Osteoblast (primary cell): ENCODE measurements at places on chromosomes 3 and 15.
A peak's percentile ranks its signal among the peaks of the same experiment; 100 is the strongest.

DNA sequence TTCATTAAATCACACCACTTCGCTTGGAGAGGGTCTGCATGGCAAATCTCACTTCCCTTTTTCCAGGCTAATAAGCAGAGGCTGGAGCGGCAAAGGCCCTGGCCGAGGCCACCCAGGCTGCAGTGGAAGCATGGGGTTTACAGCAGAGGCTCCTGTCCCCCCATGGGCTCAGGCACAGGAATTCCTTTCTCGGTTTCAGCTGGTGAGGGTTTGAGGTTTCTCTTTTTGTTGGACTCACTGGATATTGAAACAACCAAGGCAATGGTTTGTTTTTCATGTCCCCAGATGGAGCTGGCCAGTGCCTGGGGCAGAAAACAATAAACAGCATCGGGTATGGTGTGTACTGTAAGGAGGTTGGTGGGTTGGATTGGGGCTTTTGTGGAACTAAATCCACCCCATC is 175.6 kb upstream of the RASGRP1 start:
- no peak for DNase-seq

DNA sequence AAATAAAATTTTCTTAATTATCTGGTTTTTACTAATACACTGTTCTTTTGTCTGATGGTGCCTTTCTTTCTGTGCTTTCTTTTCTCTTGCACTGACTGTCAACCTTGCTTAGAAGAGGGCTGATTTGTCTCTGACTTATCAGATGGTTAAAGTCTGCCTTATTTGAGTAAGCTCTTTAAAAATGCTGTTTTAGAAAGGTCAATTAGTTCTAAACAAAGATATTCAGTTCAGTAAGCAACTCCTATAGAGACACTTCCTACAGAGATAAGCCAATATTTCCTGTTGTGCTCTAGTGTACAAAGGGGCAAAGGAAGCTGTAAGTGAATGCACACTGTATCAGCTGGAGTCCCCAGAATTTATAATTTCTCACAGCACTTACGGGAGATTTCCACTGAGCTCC is 153.4 kb upstream of the TSPAN3 start:
- no peak for DNase-seq

GRCh38 chr3:150975992-150976368 is 3.5 kb upstream of the CLRN1 start:
- no peak for DNase-seq

- no peak for DNase-seq
These were observed 96.4 kb upstream of the WNT5A start for GRCh38 chr3:55583475-55583874.

DNA sequence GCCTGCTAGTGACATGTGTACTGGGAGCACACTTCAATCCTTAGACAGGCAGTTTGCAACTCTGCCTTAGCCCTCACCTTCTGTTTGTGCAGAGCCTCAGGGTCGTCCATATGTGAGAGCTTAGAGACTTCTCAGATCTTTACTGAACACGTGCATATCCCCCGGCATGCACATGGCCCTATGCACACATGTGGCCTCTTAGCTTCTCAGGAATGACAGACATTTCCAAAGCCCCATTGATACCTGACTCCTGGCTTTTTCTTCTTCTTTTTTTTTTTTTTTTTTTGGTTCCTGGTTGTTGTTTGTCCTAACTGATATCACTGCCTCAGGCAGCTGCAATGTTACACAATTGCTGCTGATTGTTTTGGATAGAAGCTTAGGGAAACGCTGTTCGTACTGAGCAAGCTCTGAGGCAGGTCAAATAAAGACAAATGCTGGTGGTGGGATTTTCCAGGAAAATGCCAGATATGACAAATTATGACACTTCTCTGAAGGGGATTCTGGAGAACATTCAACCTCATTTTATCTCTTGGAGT is 107.2 kb upstream of the RGMA start:
- no peak for DNase-seq

DNA sequence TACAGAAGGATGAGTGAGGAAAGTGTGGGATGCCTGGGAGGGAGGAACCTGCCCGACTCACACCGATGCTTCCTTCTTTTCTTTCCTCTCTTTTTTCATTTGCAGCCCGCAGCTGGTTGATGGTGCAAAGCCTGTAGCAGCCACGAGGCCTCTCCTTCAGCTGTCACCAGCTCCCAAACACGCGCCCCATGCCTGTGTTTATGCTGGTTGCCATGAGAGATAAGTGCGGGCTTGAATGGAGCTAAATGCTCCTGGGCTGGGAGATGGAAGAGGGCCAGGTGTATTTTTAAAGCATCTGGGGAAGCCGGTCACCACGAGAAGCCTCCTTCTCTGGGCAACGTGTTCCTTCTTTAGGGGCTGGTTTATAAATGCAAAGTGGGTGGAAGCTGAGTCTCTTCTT is 9.3 kb downstream of the COLQ start:
- DNase-seq, result no peak

DNA sequence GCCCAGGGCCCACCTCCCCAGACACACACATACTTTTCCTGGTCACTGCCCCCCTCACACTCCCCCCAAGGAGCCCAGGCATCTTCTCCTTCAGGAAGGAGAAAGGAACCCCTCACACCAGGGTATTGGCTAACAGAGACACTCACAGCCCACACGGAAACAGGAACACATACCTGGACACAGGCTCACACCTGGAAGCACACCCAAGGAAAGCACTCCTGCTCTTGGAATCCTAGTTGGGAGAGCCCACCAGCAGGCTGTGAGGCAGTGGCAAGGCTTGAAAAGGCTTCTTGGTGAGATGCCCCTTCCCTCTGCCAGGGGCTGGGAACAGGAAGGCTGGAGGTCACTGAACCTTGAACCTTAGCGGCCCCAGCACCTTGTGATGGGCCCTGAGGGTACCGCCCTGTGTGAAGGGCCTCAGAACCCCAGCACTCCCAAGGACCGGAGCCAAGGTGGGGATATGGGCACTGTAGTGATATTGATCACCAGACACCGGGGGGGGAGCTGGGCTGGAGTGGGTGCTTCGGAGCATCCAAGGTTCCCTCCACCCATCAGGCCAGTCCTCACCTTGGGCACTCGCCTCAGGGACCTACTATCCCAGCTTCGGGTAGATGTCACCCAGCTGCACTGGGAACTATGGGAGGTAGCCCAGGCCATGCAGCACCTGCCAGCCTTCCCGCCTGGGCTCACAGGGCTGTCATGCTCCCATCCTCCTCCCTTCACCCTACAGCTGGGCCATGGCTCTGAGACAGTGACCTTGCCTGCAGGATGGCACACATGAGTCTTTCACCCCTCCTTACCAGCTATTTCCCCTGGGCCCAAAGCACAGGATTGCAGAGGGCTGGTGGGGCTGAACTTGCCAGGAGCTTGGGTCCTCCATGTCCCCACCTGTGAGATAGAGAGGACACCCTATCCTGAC is 16.4 kb downstream of the MYL3 start:
- peak; percentile 56 for DNase-seq

DNA sequence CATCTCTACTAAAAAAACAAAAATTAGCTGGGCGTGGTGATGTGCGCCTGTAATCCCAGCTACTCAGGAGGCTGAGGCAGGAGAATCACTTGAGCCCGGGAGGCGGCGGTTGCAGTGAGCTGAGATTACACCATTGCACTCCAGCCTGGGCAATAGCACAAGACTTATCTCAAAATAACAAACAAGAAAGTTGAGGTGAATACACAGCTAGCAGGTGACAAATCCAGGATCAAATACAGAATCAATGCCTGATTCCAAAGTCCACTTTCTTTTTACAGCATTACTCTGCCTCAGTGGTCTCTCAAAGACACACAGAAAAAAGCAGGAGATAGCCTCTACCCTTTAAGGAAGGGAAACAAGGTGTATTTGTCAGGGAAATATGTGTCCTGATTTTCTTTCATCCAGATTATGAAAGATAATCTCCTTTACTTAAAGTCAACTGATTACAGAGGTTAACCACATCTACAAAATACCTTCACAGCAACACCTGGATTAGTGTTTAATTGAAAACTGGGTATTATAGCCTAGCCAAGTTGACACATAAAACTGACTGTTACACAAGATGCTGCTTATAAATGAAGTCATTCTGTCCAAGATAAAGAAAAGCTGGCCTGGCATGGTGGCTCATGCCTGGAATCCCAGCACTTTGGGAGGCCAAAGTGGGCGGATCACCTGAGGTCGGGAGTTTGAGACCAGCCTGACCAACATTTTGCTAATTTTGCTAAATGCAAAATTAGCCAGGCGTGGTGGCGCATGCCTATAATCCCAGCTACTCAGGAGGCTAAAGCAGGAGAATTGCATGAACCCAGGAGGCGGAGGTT is 4.0 kb upstream of the SLC25A38 start:
- DNase-seq, result no peak
